ENCODE measurements at places on chromosomes 1 and 21.

- DNase-seq = no peak
These were observed 844 bp downstream of the C1orf146 start for GRCh38 chr1:92218559-92218958.

GRCh38 chr21:45142469-45143308 is 68.3 kb downstream of the ADARB1 start:
- DNase-seq = no peak

DNA sequence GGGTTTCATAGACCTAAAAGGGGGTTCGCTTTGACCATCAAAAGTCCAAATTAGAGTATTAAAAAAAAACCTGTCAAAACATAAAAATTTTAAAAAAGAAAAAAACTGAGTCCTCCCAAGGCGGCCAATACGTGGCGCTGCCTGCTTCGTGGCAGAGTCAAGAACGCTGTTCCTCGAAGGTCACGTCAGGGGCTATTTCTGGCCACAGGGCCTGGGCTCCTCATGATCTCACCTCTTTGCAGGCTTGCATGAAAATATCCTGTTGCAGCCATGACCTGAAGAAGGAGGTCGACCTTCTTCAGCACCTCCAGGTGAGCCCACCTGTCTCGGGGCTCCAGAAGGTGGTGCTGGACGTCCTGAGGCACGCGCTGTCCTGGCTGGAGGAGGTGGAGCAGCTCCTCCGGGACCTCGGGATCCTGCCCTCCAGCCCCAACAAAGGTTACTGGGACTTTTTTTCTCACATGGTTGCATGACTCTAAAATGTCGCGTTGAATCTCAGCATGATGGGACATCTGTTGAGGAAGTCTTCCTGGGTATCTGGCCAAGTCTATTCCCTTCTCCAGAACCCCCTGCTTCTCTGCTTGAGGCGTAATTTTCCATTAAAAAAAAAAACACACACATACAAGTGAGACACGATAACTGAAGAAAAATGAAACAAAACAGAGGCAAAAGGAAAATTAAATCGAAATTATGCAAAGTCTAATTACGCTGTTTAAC is 80.4 kb upstream of the EFHD2 start:
- DNase-seq = no peak

DNA sequence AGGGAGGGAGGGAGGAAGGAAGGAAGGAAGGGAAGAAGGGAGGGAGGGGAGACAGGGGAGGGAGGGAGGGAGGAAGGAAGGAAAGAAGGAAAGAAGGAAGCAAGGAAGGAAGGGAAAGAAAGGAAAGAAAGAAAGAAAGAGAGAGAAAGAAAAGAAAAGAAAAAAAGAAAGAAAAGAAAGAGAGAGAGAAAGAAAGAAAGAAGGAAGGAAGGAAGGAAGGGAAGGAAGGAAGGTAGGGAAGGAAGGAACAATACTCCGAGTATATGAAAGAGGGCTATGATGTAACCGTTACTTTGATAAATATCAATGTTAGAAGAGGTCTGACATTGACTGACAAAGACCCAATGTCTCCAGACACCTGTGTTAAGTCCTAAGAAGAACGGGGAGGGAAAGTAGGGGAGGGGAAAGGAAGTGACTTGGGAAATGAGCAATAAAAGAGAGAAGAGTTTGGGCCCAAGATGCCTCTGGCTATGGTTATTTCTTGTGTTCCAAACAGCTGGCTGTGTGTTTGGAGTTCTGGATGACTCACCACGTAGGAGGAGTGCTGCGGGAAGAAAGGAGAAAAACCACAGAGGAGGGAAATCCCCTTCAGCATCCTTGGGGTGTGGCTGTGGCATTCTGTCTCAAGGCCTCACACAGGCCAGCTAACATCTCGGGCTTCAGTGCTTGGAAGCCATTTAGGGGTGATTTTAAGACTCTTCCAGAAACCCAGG is 37.0 kb upstream of the RXRG start:
- DNase-seq = no peak

- no peak for DNase-seq
These were observed 322.8 kb downstream of the TTLL7 start for GRCh38 chr1:83676106-83676505.

- no peak for DNase-seq
These were observed 120.0 kb downstream of the PGBD5 start for GRCh38 chr1:230306169-230306568.

GRCh38 chr1:219189021-219189824 is 15.5 kb downstream of the LYPLAL1 start:
- DNase-seq = no peak

All from stimulated activated CD4-positive, alpha-beta T cell treated with anti-CD3 and anti-CD28 coated beads, Interleukin-1b, Interleukin-23, amount 100 ng/mL, for 1 hour (primary cell).